WTC11 (cell line): ENCODE measurements at places on chromosomes 3 and 15.

- H3K27ac ChIP-seq, result no peak overlapping the region
- no peaks in the 10 kb centered on the region for H3K27me3 ChIP-seq
- no peak overlapping the region for H3K4me3 ChIP-seq
- peaks cover 12% of the 10 kb centered on the region for H3K4me1 ChIP-seq
- no peaks in the 10 kb centered on the region for H3K36me3 ChIP-seq
Observed at GRCh38 chr3:15276028-15276724, 56.2 kb downstream of the SH3BP5 start.

GRCh38 chr3:17742880-17743657 lies 638 bp upstream of the TBC1D5 start:
- H3K27me3 ChIP-seq, result no peaks in the 10 kb centered on the region
- H3K36me3 ChIP-seq, result no peaks in the 10 kb centered on the region
- H3K4me3 ChIP-seq, result peak overlapping the region; percentile 85
- DNase-seq, result no peak
- H3K4me1 ChIP-seq, result peaks cover 48% of the 10 kb centered on the region

DNA sequence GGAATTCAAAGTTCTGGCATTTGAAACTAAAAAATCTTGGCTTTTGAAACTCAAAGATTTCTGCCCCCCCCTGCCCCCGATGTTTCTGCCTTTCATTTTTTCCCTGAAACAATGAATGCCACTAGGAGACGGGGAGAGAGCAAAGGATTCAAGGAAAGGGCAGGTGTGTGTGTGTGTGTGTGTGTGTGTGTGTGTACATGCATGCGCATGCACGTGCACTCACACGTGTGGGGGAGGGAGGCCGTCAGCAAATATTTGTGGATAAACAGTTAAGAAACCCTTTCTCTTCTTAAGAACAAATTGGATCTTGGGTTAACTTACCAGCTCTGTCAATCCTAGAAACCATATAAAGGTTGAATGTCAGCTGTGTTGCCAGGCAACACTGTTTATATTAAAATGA lies 29.2 kb upstream of the CCDC174 start:
- peaks cover 26% of the 10 kb centered on the region for H3K4me1 ChIP-seq
- no peak overlapping the region for H3K27ac ChIP-seq
- H3K27me3 ChIP-seq, result peaks cover 2% of the 10 kb centered on the region
- H3K36me3 ChIP-seq, result no peaks in the 10 kb centered on the region

- H3K36me3 ChIP-seq, result no peaks in the 10 kb centered on the region
- H3K4me3 ChIP-seq, result no peak overlapping the region
- H3K27me3 ChIP-seq, result no peaks in the 10 kb centered on the region
- peaks cover 6% of the 10 kb centered on the region for H3K4me1 ChIP-seq
Observed at GRCh38 chr3:8576436-8576835, 68.2 kb downstream of the SSUH2 start.

DNA sequence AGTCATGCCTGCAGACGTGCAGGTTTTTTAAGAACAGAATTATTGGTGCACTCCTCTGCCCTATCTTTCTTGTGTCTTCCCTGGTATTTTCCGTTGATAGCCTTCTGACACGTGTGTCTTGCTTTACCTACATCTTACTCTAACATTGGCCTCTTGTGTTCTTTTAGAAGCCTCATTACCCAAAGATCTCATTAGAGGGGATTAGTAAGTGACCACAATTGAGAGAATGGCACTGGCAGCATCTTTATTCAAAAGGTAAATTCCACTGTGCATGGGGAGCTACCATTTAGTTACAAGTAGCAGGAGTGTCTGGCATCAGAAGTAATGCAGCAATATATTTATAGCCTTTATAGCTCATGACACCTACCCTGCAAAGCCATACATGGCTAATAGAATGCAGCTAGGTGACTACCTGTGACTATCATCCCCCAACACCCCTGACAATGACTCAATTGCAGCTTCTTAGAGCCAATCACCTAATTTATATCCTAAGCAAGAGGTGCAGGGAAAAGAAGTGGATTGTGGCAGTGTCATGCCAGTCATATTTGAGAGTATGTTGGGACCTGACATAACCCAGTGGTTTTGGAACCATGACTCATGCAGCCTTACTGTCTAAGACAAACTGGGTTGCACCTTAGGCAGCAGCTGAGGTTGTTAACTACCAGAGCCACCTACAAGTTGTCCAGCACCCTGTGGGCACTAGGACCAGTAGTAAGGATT lies 164.8 kb downstream of the GRM7 start:
- no peak overlapping the region for H3K4me3 ChIP-seq
- DNase-seq, result no peak
- no peaks in the 10 kb centered on the region for H3K4me1 ChIP-seq
- H3K36me3 ChIP-seq, result peaks cover 8% of the 10 kb centered on the region
- no peaks in the 10 kb centered on the region; the same call in 1 of the 2 replicates for H3K27me3 ChIP-seq

DNA sequence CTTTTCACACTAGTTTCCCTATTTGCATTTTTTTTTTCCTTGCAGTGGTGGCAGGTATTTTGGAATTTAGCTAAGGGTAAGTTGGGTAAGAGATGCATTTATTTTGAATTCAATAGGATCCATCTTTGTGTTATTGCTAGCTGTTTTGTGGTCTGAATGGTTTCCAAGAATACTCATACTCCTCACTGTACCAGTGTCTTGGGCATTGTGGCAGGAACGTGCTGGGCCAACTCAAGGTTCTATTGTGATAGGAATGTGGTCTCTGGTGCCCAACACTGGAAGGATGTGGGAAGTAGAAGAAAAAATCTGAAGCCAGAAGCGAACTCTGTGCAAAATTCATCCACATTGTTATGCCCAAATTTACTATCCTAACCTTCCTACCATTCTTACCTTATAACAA lies 135.6 kb downstream of the RBMS3 start:
- H3K4me3 ChIP-seq, result no peak overlapping the region
- H3K36me3 ChIP-seq, result no peaks in the 10 kb centered on the region
- H3K27ac ChIP-seq, result peak overlapping the region; percentile 31; the same call in 1 of the 2 replicates
- no peak for DNase-seq

DNA sequence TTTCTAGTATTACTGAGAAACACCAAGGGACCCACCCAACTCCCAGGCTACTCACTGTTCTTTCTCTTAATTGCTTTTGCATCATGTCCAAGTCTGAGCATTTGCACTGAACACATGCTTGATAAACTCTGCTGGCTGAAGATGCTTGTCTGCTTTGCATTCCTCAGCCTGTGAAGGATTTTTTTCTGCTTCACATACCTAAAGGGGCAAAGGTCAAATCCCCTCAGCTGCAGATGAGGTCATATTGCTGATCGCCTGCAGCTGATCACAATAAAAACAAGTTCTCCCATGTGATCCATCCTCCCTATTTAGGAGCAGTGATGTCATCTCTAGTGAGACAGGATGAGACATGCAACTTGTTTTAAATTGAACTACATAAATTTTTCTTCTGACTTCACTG lies 84.6 kb upstream of the DCBLD2 start:
- DNase-seq, result no peak
- H3K36me3 ChIP-seq, result no peaks in the 10 kb centered on the region
- no peaks in the 10 kb centered on the region for H3K27me3 ChIP-seq
- peaks cover 20% of the 10 kb centered on the region for H3K4me1 ChIP-seq
- H3K4me3 ChIP-seq, result no peak overlapping the region

- H3K36me3 ChIP-seq, result peaks cover 3% of the 10 kb centered on the region
- H3K27me3 ChIP-seq, result no peaks in the 10 kb centered on the region
- peak overlapping the region; percentile 93 for H3K27ac ChIP-seq
- DNase-seq, result peak; percentile 55
- peaks cover 51% of the 10 kb centered on the region for H3K4me1 ChIP-seq
Observed at GRCh38 chr15:64894395-64895056, 17.2 kb upstream of the ANKDD1A start.

DNA sequence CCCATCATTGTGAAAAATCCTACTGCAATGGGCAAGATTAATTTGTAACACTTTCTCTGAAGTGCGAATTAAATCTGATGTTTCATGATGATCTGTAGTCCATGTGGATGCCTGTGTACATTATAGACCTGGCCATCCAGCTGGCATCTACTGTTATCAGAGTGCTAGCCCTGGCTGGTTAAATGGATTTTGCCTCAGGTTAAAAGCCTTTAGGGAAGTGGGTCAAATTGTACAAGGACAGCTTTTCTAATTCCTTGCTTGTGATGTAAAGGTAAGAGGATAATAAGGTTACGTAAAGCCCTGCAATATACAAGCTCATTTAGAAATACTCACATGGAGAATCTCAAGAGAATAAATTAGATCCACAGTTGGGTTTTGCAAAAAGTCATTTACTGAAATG lies 138.2 kb downstream of the EPHA3 start:
- DNase-seq, result no peak
- H3K36me3 ChIP-seq, result peaks cover 4% of the 10 kb centered on the region; the same call in 1 of the 2 replicates
- 0 out of 2 replicates have a peak overlapping the region, but pooled peaks have one; percentile 19 for H3K27ac ChIP-seq
- H3K4me1 ChIP-seq, result peaks cover 40% of the 10 kb centered on the region

DNA sequence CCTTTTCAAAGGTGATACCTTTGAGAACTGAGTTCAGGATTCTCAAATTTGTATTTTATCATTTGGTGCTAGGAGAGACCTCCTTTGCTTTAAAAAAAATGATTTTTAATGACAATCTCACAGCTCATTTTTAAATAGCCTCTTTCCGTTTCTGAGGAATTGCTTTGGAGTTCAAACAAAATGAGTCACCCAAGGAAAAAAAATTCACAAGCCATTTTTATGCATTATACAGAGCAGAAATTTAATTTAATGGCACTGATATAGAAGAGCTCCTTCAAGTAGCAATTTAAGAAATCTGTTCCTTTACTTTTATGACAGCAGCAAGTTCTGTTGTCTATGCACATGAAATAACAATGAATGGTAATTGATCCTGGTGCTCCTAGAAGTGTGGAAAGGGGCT lies 337.9 kb upstream of the KCNMB2 start:
- peaks cover 10% of the 10 kb centered on the region for H3K4me1 ChIP-seq
- H3K27me3 ChIP-seq, result no peaks in the 10 kb centered on the region
- H3K4me3 ChIP-seq, result no peak overlapping the region
- no peak for DNase-seq

DNA sequence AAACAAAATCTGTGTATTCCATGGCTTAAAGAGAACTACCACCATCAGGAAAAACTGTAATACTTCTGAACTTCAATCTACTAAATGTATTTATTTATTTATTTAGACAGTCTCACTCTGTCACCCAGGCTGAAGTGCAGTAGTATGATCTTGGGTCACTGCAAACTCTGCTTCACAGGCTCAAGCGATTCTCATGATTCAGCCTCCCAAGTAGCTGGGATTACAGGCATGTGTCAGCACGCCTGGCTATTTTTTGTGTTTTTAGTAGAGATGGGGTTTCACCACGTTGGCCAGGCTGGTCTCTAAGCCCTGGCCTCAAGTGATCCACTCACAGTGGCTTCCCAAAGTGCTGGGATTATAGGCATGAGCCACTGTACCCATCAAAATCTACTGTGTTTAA lies 202.3 kb upstream of the POU1F1 start:
- no peaks in the 10 kb centered on the region for H3K4me1 ChIP-seq
- H3K27ac ChIP-seq, result no peak overlapping the region
- H3K27me3 ChIP-seq, result no peaks in the 10 kb centered on the region; the same call in 1 of the 2 replicates
- H3K4me3 ChIP-seq, result no peak overlapping the region
- H3K36me3 ChIP-seq, result peaks cover 9% of the 10 kb centered on the region

- H3K27me3 ChIP-seq, result no peaks in the 10 kb centered on the region
- no peak for DNase-seq
- H3K27ac ChIP-seq, result peak overlapping the region; percentile 100
- no peak overlapping the region for H3K4me3 ChIP-seq
Observed at GRCh38 chr3:120095979-120096426, 1.8 kb upstream of the GSK3B start.

DNA sequence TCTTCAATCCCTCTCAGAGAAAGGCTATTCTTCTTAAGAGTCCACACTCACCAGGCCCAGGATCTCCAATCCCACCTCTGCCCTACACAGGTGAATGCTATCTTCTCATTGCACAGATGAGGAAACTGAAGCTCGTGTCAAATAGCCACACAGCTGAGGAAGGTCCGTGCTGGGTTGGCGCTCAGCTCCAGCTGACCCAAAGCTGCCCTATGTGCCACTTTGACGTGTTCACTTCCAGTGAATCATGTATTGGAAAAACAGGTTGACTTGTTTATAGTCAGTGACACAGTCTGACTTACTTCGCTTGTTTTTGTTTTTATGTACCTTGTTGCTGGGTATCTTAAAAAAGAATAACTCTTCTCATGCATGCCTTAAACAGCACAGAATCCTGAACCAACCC lies 32.4 kb upstream of the ALDH1A3 start:
- peaks cover 20% of the 10 kb centered on the region for H3K27me3 ChIP-seq
- H3K36me3 ChIP-seq, result no peaks in the 10 kb centered on the region
- H3K27ac ChIP-seq, result no peak overlapping the region

GRCh38 chr15:88906551-88906950 lies 6.6 kb downstream of the MFGE8 start:
- no peaks in the 10 kb centered on the region; the same call in 1 of the 2 replicates for H3K27me3 ChIP-seq
- H3K27ac ChIP-seq, result no peak overlapping the region
- H3K36me3 ChIP-seq, result peaks cover 96% of the 10 kb centered on the region
- DNase-seq, result no peak
- peaks cover 74% of the 10 kb centered on the region for H3K4me1 ChIP-seq
- no peak overlapping the region for H3K4me3 ChIP-seq

GRCh38 chr3:4976109-4976508 lies 3.1 kb upstream of the BHLHE40 start:
- no peak overlapping the region for H3K27ac ChIP-seq
- no peaks in the 10 kb centered on the region; the same call in 1 of the 2 replicates for H3K36me3 ChIP-seq
- DNase-seq, result peak; percentile 65
- peaks cover 23% of the 10 kb centered on the region for H3K4me1 ChIP-seq

DNA sequence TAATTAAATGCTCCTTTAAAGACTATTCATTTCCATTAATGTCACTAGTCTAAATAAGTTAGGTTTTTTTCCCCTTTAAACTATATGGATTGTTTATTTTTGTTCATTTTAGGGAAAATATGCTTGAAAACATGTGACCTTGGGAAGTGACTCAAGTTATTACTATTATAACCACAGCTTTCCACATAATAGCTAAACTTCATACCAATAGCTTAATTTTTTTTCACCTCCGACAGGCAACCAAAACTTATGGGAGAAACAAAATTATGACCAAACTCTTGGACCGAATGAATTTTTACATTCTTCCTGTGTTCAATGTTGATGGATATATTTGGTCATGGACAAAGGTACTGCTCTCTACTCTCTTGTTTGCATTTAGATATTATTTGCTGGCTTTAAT lies 16.2 kb downstream of the CPA3 start:
- DNase-seq, result no peak
- H3K4me1 ChIP-seq, result no peaks in the 10 kb centered on the region; the same call in 1 of the 2 replicates
- no peaks in the 10 kb centered on the region for H3K36me3 ChIP-seq
- H3K27ac ChIP-seq, result no peak overlapping the region
- H3K27me3 ChIP-seq, result no peaks in the 10 kb centered on the region

DNA sequence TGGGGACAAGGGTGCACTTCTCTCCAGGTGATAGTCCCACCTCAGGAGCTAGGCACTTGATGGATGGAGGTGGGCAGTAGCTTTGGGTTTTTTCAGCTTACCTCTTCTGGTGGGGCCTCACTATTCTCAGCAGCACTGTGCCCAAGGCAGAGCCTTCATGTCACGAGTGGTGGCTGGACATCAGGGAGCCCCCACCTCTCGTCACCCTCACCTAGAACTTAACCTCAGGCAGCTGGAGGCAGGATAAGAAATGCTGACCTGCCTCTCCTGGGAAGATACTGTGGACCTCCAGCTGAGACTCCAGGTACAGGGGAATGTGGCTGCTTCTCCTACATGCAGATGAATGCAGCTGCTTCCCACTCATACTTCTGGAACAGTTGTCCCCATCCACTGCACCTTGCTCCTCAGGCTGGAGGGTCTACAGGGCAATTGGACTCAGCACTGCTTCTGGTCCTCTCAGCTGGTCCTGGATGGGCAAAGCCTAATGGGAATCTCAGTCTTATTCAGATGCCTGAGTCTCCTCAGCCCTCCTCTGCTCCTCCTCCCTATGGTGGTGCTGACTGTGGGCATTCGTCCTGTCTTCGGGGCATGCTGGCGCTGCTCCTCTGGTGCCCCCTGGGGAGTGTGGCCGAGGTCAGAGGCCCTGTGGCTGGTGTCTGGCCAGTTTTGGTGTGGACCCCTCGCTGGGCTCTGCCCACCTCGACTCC lies 129.9 kb downstream of the KLF13 start:
- no peaks in the 10 kb centered on the region for H3K36me3 ChIP-seq
- no peak overlapping the region for H3K4me3 ChIP-seq
- peaks cover 17% of the 10 kb centered on the region for H3K4me1 ChIP-seq
- DNase-seq, result no peak
- no peak overlapping the region for H3K27ac ChIP-seq
- H3K27me3 ChIP-seq, result no peaks in the 10 kb centered on the region
